ENCODE measurements at places on chromosomes 1 and 21. TPM values are rescaled to one million over a fixed set of nuclear protein-coding genes. Genes with fewer than 3 reads are reported as not detected.

The WNT4 gene
- total RNA-seq: 7.7 TPM

The TNFAIP8L2 gene
- 2.7 TPM for total RNA-seq

The RCSD1 gene
- total RNA-seq: 141 TPM

The SLC6A17 gene
- under 0.01 TPM for total RNA-seq

The OR6N2 gene
- not detected for total RNA-seq

The TNFSF4 gene
- total RNA-seq: 1.9 TPM

The PODN gene
- 17.1 TPM for total RNA-seq

The SYNC gene
- total RNA-seq: 71.8 TPM

All from tongue (tissue), 3 donors.